ENCODE measurements at places on chromosomes 3 and 15. TPM values are rescaled to one million over a fixed set of nuclear protein-coding genes. Genes with fewer than 3 reads are reported as not detected.

ECE2 gene
- total RNA-seq, result not detected

MKRN2OS gene
- not detected for total RNA-seq

WDR72 gene
- not detected for total RNA-seq

SPINK8 gene
- total RNA-seq, result not detected

GMNC gene
- not detected for total RNA-seq

GOLGA8Q gene
- not detected for total RNA-seq

AGBL1 gene
- not detected for total RNA-seq

DNA sequence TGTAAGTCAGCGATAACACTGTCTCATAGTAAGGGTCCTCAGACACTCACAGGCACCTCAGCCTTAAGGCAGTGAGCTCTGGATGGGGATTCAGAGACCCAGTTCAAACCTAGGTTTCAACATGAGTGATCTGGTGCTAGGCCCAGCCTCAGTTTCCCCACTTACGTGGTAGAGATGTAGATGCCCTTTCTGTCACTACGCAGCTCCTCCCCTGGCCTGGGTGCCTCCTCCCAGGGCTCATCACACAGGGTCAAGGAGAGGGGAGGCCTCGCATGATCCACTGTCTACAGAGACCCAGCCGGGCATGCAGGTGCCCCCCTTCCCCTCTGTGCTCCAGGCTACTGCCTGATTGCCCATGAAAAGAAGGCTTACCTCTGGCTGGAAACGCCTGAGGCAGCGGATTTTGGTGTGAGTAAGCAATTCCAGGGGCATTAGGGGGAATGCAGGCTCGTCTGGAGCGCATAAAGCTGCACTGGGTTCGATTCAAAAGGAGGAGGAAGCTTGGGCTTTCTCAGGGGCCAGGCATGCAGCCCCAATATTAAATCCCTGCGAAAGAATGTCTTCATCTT is 69.8 kb upstream of the ANKRD34C start:
- H3K4me1 ChIP-seq, result no peaks in the 10 kb centered on the region
- H3K27ac ChIP-seq, result no peak overlapping the region
- no peaks in the 10 kb centered on the region for H3K36me3 ChIP-seq
- H3K27me3 ChIP-seq, result peaks cover 25% of the 10 kb centered on the region
- no peak for DNase-seq
- no peak overlapping the region for H3K4me3 ChIP-seq

GRCh38 chr15:46312133-46312740 is 677.4 kb downstream of the SQOR start:
- H3K4me1 ChIP-seq, result no peaks in the 10 kb centered on the region
- DNase-seq, result peak; percentile 76
- peaks cover 4% of the 10 kb centered on the region for H3K27me3 ChIP-seq
- H3K36me3 ChIP-seq, result no peaks in the 10 kb centered on the region
- no peak overlapping the region for H3K27ac ChIP-seq
- no peak overlapping the region for H3K4me3 ChIP-seq

DNA sequence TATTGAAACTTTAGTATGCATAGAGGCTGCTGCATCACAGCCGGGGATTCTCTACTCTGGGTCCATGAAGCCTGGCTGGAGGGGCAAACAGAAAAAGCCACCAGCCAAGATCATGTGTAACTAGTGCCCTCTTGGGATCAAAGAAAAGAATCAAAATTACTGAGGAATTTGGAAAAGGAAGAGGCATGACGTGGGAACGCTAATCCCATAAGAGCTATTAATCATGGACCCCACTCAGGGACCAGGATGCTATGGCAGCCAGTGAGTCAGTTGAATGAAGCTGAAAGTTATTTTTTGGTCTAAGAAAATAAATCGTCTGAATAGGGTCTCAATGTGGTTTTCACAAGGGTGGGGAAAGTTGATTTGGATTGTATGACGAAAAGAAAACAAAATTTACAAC is 1165.1 kb downstream of the ROBO2 start:
- no peaks in the 10 kb centered on the region for H3K4me1 ChIP-seq
- no peaks in the 10 kb centered on the region for H3K36me3 ChIP-seq
- no peak for DNase-seq
- no peak overlapping the region for H3K27ac ChIP-seq
- H3K27me3 ChIP-seq, result no peaks in the 10 kb centered on the region
- no peak overlapping the region for H3K4me3 ChIP-seq

DNA sequence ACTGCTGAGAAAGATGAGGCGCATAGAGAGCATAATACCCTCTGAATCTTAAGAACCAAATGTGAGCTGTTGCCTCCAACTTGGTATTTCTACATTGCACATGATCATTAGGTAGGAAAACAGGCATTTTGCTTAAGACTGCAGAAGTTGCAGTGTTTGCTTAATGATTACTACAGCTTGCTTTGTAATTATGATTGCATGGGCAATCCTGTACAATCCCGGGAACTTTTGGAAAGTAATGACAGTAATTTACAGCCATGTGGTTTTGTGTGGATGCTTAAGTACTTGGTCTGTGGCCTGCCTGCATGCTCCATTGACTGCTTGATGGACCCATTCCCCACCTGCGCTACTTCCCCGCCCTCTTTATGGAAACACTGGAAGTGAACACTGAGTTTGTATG is 301.1 kb downstream of the DIPK2A start:
- DNase-seq, result no peak
- H3K27ac ChIP-seq, result no peak overlapping the region
- H3K4me3 ChIP-seq, result no peak overlapping the region
- H3K36me3 ChIP-seq, result no peaks in the 10 kb centered on the region
- H3K27me3 ChIP-seq, result peaks cover 4% of the 10 kb centered on the region

DNA sequence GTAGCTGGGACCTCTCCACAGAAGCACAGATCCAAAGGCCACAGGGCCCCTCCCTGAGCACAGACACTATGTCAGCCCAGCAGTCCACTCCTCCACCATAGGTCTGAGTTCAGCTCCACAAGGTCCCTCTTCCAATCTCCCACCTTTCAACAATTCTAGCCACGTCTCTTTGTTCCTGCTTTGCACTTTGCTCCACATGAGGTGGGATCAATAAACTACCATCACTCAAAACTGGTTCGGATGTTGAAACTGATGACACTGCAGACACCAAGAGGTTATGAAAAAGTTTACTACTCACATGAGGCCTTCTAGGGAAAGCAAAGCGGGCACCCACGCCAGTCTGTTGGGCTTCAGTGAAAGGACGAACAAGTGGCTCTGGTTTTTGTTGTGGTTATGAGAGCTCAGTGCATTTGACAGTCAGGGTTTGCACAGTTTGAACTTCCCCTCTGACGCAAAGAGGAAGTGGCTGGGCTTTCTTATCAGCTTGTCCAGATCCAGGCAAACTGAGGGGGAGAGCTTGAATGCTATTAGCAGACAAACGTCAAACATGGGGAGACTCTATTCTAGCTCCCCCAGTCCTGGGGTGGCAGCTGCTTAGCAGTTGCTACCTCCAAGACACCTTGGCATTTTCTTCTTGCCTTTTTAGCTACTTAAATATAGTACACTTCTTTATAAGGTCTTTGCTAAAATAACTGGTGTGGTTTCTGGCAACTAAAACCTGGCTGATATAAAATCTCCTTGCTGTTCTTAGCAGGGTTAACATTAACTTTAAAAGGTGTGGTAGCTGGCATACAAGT is 37.8 kb downstream of the ZNF445 start:
- H3K4me3 ChIP-seq, result peak overlapping the region; percentile 44
- peak; percentile 93 for DNase-seq
- H3K27me3 ChIP-seq, result no peaks in the 10 kb centered on the region
- H3K36me3 ChIP-seq, result peaks cover 24% of the 10 kb centered on the region
- H3K4me1 ChIP-seq, result peaks cover 36% of the 10 kb centered on the region

DNA sequence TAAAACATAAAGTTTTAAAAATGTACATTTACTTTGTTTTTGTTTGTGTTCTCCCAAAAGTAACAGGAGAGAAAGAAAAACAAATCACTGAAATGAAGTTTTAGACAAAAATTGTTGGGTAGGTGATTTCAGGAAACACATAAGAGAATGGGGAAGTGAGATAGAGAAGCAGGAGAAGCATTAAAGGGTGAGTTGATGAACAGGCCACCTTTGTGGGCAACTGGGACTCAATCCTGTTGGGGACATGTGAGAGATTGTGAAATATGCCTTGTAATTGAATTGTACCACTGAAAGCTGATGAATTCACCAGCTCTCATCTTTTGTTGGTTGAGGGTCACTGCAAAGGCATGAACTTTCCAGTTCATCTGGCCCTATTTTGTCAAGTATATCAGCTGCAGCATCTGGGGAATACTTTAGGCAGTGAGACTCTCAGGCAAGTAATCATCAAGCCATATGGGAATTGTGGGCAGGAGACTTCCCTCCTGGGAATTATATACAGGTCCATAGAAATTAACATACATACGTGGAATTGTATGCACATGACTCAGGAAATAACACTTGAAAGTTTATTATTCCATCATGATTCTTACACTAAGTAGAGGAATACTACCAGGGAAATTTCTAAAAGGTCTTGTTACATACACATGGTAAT is 181.0 kb downstream of the ZBBX start:
- DNase-seq, result no peak
- H3K36me3 ChIP-seq, result no peaks in the 10 kb centered on the region
- no peaks in the 10 kb centered on the region for H3K4me1 ChIP-seq

- no peak overlapping the region for H3K4me3 ChIP-seq
- no peaks in the 10 kb centered on the region for H3K36me3 ChIP-seq
- peaks cover 4% of the 10 kb centered on the region for H3K27me3 ChIP-seq
- H3K4me1 ChIP-seq, result no peaks in the 10 kb centered on the region
- no peak overlapping the region for H3K27ac ChIP-seq
Observed at GRCh38 chr15:87874896-87875711, 381.4 kb downstream of the NTRK3 start.

DNA sequence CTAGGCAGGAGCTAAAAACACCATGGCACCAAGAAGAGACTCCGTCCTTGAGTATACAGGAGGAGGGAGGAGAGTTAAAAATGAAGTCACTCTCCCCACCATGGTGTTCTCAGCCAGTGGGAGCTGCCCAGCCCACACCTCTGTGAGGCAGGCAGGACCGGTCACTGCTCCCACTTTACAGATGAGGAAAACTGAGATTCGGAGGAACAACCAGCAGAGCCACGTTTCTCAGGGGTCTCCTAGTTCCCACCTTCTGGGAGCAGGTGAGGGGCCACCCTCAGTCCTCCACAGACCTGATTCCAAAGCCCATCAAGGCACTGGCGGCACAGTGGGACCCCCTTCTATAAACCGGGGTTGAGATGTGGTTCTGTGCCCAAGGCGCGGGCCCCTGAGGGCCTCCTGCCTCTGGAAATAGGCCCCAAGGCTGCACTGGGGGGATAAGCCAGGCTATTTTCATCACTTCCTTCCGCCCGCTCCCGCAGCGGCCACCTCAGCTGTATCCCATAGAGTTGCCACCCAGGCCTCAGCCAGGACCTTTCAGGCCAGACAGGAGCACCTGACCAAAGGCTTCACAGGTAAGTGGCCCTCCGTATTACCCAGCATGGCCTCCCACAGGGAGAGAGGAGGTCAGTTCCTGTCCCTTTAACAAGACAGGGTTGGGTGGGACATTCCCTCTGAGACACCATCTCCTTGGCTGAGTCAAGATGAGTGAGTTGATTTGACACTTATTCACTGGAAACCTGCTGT is at the start of gene GP9:
TSS of gene GP9 (plus strand) at position 504 of the 747 bp plus-strand sequence. CDS start 961 bp downstream, outside the sequence.
- peaks cover 2% of the 10 kb centered on the region for H3K4me1 ChIP-seq
- DNase-seq, result no peak
- no peaks in the 10 kb centered on the region for H3K36me3 ChIP-seq
- no peaks in the 10 kb centered on the region for H3K27me3 ChIP-seq
- H3K27ac ChIP-seq, result no peak within 1 kb of the TSS

DNA sequence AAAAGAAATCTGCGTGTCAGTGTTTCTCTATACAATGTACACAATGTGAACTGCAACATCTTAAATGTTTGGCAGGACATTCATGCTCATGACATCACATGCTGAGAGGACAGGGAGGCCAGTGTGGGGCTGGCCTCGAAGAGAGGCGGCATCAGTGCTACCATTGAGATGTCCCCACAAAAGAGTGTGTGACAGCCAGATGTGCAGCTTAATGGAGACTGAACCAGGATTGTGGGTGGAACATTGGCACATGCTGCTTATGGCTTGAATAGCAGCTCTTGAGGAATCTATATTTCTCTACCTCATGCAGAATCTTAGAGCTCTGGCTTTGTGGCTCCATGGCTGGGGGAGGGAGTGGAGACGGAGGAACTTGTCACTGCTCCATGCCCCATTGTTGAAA is 18.5 kb downstream of the CLDN11 start:
- no peak overlapping the region for H3K4me3 ChIP-seq
- no peak for DNase-seq
- H3K4me1 ChIP-seq, result peaks cover 14% of the 10 kb centered on the region
- no peaks in the 10 kb centered on the region for H3K36me3 ChIP-seq

GRCh38 chr3:191020730-191021396 is 158.4 kb upstream of the GMNC start:
- H3K27ac ChIP-seq, result no peak overlapping the region
- H3K4me3 ChIP-seq, result no peak overlapping the region
- no peaks in the 10 kb centered on the region for H3K27me3 ChIP-seq
- H3K4me1 ChIP-seq, result no peaks in the 10 kb centered on the region
- H3K36me3 ChIP-seq, result no peaks in the 10 kb centered on the region

DNA sequence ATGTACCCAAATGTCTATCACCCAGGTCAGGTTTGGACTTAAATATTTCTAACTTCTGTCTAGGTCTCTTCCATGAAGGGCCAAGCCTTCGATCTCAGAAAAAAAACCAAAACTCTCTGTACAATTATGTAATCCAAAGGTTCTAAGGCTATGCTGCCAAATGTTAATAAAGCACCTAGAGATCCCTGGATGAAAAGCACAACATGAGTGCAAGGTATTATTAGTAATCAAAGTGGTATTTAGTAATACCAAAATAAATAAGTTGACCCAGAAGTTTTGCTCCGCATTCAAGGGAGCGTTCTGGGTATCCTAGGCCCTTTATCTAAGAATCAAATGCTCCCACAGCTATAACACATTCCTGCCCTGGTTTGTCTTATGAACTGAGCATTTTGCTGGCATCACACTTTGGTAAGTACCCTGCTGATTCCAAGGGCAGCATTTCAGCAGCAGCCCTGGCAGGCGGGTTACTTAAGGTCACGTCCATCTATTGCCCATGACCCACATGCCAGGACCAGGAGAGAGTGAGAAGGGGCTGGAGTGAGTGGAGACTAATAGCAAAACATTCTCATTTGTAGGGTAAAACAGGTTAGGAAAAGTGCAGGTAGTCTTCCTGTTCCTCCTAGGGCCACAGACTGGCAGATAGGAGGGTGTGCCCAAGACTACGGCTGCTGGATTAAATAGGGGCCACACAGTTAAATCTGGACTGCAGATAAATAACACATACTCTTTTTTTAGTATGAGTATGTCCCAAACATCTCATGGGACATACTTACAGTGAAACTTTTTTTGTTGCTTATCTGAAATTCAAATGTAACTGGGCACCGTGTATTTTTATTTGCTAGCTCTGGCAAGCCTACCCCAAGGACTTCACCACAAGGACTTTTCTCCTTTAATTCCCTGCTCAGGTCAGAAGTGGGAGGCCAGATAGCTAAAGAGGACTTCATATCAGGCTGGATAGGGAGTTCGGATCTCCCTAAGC is 76.0 kb upstream of the SNRK start:
- no peak for DNase-seq
- peak overlapping the region; percentile 16 for H3K27ac ChIP-seq
- H3K36me3 ChIP-seq, result no peaks in the 10 kb centered on the region
- H3K4me1 ChIP-seq, result peaks cover 4% of the 10 kb centered on the region
- no peak overlapping the region for H3K4me3 ChIP-seq

Measured in activated CD8-positive, alpha-beta T cell treated with anti-CD3 and anti-CD28 coated beads for 36 hours (primary cell).